Stimulated activated CD8-positive, alpha-beta memory T cell treated with anti-CD3 and anti-CD28 coated beads, Interleukin-7, amount 100 ng/mL, for 1 hour (primary cell): ENCODE measurements at places on chromosomes 6 and 20.

DNA sequence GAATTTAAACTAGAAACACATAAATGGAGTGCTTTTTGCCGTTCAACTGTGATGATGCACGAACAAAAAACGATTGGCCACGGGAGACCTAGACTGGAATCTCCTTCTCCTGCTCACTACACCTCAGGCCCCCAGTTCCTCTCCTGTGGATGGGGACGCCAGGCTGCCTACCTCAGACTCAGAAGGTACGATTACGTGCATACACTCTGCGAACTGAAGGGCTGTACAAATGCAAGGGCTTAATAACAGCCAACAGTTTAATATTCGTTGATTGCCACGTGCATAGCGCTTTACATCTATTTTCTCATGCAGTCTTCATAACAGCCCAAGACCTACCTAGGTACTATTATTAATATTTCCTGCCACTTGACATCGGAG, 495 bp upstream of the ARMC2 start:
- no peak for DNase-seq

- no peak for DNase-seq
Measured at GRCh38 chr6:72770959-72771358, 149.1 kb downstream of the KCNQ5 start.

DNA sequence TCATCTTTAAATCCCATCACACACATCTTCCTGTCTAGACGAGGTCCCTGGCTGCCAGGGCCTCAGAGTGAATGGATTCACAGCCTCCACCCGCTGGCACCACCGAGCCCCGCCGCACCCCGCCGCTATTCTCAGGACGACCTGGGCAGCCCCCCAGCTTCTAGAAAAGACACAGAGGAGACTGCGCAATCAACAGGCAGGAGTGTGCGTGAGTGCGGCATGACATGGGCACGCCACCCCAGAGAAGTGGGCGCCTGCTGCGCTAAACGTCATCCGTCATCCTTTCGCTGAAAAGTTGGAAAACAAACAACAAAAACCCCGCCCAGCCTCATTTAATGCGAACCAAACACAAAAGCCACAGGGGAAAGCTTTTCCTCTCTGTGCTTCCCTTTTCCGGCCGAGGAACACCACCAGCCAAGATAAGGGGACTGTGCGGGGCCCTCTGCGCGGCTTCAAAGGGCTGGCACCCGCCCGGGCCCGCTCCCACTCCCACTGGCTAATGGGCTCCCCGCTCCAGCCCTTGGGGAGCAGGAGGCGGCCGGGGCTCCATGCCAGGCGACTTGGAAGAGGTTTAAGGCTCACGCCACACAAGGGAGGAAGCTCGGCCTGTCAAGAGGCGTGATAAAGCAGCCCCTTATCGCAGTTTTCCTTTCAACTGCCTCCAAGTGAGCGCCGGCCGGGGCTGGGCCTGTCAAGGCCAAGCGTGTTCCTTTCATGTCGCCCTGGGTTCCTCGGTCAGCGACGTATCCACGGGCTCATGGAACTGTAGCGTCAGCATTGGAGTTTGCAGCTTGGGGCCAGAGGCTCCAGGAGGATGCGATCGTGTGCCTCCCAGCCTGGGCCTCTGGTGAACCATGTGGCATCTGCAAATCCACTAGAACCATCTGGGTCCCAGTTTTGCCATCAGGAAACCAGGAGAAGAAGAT, 50.1 kb downstream of the NFATC2 start:
- DNase-seq, result no peak

- no peak for DNase-seq
Measured at GRCh38 chr6:32635526-32636123, 1.6 kb upstream of the HLA-DQA1 start.

- DNase-seq, result no peak
Measured at GRCh38 chr6:112169541-112169940, 82.2 kb downstream of the FAM229B start.

DNA sequence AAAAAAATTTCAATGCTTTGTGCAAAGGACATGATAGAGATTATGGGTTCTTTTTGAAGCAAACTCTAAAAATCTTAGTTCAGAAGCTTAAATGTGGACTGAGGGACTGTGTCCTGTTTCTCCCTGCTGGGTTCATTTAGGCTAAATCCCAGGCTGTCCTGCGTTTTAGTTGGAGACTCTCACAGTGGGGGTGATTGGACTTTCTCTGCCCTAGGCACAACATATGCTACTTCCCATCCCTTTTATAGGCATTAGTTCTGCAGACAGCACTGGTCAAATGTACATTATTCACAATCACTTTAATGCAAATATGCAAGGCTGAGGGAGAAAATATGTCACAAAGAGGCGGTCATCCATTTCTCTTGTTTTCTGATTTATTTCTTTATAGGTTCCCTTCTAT, 71.3 kb downstream of the TFAP2B start:
- no peak for DNase-seq

- DNase-seq, result no peak
Measured at GRCh38 chr6:112865131-112865530, 518.0 kb downstream of the RFPL4B start.

GRCh38 chr6:16130437-16130891, 1.6 kb downstream of the MYLIP start:
- no peak for DNase-seq

DNA sequence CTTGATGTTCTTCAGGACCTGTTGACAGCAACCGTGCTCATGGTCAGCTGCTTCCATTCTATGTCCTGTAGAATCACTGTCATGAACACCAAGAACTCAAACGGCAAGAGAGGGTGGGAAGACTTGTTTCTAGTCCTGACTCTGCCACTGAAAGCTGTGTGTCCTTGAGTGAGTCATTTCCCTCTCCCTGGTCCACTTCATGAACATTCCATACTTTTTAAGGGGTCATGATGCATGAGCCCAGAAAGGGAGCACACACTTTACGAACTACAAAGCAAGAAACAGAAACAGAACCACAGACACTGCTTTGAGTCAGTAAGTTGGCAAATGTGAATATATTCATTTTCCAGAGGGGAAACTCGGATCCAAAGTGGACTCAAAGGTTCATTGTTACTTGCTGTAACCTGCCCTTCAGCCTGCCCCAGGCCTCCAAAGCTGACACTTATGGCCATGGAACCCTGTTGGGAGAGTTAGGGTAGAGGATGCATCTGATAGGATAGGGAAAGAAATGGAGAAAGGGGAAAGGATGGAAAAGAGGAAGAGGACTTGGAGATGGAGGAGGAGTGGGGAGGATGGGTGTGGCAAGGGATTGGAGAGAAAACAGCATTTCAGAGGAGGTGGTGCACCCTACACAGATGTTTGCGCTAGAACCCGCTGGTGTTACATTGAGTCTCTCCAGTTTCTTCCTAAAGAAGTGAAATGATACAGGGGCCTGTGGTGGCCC, 129.8 kb downstream of the FOXO3 start:
- DNase-seq, result no peak

DNA sequence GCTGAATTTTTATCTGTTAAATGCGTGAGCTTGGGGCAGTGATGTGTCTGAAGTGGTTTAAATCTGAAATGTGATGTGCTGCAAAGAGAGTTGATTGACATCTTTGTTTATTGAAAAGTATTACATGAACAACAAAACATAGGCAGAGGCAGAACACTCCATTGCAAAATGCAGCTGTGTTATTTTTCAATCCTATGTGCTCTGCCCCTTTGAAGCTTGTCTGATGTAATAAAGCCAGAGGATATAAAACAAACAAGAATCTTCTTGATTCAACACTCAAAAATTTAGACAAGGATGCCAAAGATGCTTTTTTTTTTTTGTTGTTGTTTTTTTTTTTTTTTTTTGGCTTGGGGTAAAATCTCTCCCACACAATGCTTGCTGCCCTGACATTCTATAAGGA, 482.4 kb upstream of the MMS22L start:
- DNase-seq, result no peak

DNA sequence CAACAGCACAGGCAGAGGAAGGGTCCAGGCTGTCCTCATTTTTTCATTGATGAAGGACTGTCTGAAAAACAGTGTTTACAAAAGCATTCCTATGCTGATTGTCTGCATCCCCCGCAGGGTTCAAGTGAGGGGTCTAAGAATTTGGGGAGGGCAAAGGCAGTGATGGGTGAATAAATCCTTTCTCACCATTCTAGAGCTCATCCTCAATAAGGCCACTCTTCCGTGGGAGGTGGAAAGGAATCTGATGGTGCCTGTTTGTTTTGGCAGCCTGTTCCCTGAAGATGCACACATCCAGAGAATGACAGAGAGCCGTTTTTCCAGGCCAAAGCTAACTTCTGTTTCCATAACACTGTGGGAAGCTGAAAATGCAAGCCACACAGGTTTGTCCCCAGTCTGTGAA, 164.5 kb downstream of the MOXD1 start:
- DNase-seq, result no peak

DNA sequence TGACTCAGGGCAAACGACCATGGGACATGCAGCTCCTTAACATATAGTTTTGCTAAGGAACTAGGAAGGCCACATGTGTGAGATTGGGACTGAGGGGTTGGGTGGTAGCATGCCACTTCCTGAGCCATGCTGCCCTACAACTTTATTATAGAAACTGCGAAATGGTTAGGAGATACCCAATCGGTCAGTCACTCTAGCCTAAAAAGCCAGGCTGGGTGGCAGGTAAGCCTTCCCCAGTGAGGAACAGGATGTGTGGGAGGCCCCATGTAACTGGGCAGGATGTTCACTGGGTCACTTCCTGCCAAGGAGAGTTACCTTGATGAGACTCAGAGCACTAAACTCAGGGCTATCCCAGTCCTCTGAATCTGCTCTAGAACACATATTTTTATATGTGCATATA, 123.5 kb downstream of the MAP3K7 start:
- no peak for DNase-seq

DNA sequence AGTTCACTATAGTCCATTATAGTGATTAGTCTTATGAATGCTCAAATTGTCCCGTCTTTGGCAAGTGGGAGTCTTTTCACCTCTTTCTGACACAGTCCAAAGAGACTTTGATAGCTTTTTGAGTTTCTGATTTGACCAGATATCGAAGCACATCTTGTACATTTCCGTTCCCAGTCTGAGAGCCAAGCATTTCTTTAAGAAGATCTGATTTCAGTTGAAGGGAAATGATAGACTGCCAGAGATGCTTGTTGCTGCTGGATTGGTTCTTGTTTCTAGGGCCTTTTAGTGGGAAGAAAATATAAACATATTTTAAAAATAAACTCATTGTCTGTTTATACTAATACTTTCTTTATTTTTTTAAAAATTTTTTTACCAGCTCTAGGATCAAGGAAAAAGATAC, 54.1 kb upstream of the IER3 start:
- no peak for DNase-seq

DNA sequence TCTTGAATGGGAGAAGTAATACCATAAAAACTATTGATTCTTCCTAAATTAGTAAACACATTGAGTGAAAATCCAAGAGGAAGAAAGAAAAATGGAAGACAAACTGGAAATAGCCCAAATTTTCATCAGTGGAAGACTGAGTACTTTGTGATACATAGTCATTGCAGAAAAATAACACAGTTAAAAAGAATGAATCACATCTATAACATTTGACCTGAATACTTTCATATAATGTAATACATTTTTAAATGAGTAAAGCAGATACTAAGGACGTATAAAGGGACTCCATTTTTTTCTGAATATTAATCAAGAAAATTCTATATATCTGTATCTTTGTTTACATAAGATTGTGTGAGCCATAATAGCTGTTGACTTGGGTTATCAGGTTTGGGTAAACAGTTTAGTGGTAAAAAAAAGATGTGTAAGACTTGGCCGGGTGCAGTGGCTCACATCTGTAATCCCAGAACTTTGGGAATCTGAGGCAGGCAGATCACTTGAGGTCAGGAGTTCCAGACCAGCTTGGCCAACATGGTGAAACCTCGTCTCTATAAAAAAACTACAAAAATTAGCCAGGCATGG, 4.3 kb upstream of the SLC17A2 start:
- no peak for DNase-seq

GRCh38 chr6:130162421-130162820, 60.3 kb downstream of the SAMD3 start:
- no peak for DNase-seq

GRCh38 chr6:140079328-140079727, 704.9 kb upstream of the CITED2 start:
- no peak for DNase-seq

- no peak for DNase-seq
Measured at GRCh38 chr6:5012519-5012918, 8.7 kb upstream of the RPP40 start.

GRCh38 chr6:111989743-111990142, 64.2 kb upstream of the CCN6 start:
- DNase-seq, result no peak

DNA sequence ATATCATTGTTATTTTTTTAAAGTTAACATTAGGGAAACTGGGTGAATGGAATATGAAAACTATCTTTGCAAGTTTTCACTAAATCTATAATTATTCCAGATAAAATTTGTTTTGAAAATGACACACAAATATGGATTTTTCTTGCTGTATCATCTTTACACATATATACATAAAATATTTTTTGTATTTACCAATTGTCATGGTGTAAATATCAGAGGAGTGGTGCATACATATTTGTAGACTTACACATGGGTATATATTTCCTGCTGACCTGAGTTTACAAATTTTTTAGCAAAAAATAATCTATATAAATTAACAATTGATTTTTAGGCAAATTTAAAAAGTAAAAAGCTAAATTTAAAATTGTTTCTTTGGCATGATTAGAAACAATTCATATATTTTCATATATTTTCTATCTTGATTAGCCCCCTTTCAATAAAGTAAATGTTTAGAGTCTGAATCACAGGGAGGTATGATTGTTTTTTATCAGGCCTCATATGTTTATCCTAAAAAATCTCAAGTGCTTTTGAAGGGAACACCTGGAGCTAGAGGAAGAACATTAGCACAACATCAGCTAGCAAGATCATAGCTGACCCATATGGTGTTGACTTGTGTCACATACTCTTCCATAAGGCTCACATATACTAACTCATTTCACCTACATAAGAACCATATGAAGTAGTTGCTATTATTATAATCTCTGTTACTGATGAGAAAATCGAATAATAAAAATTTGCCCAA, 671.8 kb upstream of the GJE1 start:
- no peak for DNase-seq

DNA sequence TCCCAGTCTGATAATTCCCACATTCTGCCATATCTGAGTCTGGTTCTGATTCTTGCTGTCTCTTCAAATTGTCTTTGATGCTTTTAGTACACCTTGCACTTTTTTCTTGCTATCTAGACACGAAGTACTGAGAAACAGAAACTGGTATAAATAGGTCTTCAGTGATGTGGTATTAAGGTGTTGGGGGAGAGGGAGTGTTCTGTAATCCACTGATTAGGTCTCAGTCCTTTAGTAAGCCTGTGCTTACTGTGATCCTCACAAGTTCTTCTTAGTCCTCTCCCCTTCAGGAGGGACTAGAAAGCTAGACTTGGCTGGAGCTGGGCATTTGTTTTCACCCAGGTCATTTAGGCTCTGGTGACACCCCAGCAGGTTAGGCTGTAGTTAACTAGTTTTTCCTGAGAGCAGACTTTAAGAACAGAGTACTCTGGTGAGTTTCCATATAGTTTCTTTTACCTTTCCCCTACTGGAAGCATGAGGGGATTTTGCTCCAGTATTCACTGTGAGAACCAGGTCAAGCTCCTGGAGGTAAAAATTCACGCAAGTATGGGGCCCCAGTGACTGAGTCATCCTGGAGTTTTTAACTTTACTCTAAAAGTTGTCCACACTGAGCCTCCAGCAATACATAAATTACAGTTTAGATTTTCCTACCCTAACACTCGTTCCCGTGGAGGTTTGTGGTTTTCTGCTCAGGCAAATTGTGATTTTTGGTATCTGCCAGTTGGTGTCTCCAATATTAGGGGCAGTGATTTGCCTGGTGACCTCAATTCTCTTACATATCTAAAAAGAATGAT, 154.6 kb downstream of the CDKAL1 start:
- no peak for DNase-seq
